ENCODE measurements at places on chromosomes 4 and X.
A peak's percentile ranks its signal among the peaks of the same experiment; 100 is the strongest.

DNA sequence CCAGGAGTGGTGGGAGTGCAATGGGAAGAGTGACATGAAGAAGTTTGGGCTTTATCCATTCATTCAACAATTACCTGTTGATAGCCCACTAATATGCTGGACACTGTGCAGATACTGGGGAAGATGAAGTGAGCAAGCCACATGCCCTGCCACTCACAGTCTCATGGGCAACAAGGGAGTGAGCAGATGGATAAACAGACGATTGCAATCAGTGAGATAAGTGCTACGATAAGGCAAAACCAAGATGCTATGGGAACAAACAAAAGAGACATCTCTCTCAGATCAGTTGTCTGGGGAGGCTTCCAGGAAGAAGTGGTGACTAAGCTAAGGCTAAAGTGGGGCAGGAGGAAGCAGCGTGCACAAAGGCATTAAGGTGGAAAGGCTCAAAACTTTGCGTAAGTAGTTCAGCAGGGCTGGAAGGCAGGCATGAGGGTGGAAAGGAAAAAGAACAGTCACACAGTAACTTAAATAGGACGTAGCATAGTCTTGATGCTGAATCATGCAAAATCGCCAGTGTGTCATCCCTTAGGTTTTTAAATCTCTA lies 31.7 kb downstream of the GAB3 start:
- no peak overlapping the region for H3K4me3 ChIP-seq
- no peaks in the 10 kb centered on the region for H3K27me3 ChIP-seq
- H3K4me1 ChIP-seq: peaks cover 29% of the 10 kb centered on the region
- no peaks in the 10 kb centered on the region for H3K36me3 ChIP-seq
- peak overlapping the region; percentile 70 for H3K27ac ChIP-seq

DNA sequence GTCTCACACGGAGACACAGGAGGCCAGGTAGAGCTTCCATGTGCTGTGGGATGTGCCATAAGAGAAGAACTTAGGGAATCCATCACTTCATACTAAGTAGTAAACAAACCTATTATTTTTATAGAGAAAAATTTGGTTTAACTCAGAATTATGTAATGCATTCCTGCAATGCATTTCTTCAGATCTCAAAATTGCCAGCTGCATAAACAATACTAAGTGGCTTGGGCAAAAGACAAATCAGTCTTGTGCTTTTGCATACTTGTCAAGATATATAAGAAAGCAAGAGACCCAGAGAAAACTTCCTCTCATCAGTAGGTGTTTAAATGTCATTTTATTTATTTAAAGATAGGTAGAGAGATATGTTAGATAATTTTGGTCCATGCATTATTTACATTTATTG lies 382.1 kb upstream of the CTSO start:
- H3K27ac ChIP-seq: no peak overlapping the region
- H3K4me3 ChIP-seq: no peak overlapping the region
- H3K36me3 ChIP-seq: no peaks in the 10 kb centered on the region
- no peaks in the 10 kb centered on the region for H3K4me1 ChIP-seq
- no peaks in the 10 kb centered on the region for H3K27me3 ChIP-seq

DNA sequence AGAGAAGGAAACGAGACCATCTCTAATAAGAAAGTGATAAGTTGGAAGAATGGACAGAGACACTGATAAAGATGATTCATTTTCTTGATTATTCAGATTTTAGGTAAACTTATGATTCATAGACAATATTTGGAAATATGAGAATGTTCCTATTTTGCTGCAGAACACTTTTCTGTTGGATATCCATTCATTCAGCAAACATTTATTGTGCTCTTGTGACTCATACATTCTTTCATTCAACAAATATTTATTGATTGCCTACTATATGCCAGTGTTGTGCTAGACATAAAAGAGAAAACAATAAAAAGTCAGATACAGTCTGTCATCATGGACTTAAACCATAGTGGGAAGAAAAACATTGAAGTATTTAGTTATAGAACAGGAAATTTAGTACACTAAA lies 1232.0 kb downstream of the STIM2 start:
- no peaks in the 10 kb centered on the region for H3K27me3 ChIP-seq
- no peak overlapping the region for H3K27ac ChIP-seq
- no peaks in the 10 kb centered on the region for H3K36me3 ChIP-seq
- H3K4me3 ChIP-seq: no peak overlapping the region
- no peaks in the 10 kb centered on the region for H3K4me1 ChIP-seq

- no peaks in the 10 kb centered on the region for H3K27me3 ChIP-seq
- no peaks in the 10 kb centered on the region for H3K36me3 ChIP-seq
- no peak overlapping the region for H3K27ac ChIP-seq
- no peak for DNase-seq
Observed at GRCh38 chr4:41696763-41697162, 51.8 kb downstream of the PHOX2B start.

- H3K36me3 ChIP-seq: no peaks in the 10 kb centered on the region
- H3K4me3 ChIP-seq: no peak overlapping the region
- H3K27me3 ChIP-seq: no peaks in the 10 kb centered on the region
- H3K27ac ChIP-seq: no peak overlapping the region
- DNase-seq: no peak
- H3K4me1 ChIP-seq: no peaks in the 10 kb centered on the region
Observed at GRCh38 chrX:128408842-128409241, 356.6 kb upstream of the ACTRT1 start.

DNA sequence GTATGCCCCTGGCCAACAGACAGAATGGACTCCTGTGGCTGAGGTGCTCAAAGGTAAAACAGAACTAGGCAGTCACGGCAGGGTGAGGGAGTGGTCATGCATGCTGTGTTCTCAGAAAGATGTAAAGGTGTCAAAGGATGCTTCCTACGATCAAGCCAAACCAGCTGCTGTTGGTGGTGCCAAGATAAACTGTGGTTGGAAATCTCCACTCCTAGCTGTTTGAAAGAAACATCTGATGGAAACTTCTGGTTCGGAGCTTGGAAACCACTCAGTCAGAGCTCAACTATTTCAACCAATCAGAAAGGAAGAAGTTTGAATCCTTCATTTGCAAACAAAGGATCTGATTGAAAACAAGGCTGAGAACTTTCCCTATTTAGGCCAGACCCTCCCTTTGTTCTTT lies 68.5 kb upstream of the DDX60 start:
- no peaks in the 10 kb centered on the region for H3K27me3 ChIP-seq
- no peaks in the 10 kb centered on the region for H3K4me1 ChIP-seq
- H3K27ac ChIP-seq: no peak overlapping the region
- DNase-seq: no peak
- H3K4me3 ChIP-seq: no peak overlapping the region

DNA sequence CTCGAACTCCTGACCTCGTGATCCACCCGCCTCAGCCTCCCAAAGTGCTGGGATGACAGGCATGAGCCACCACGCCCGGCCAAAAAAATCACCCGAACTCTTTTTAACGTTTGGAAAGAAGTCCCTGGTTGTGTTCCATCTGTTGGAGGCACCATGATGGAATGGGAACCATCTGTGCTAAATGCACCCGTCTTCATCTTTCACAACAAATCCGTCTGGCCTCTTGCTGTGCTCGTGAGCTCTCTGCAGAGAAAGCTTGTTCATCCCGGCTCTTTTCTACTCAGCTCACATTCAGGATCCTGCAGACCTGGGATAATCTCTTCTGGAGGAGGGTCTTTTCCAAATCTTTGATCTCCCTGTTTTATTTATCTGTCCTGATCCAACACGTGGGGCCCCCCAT lies 188.8 kb downstream of the CRLF2 start:
- no peaks in the 10 kb centered on the region for H3K4me1 ChIP-seq
- no peaks in the 10 kb centered on the region for H3K36me3 ChIP-seq
- H3K4me3 ChIP-seq: no peak overlapping the region
- H3K27ac ChIP-seq: no peak overlapping the region
- DNase-seq: no peak

DNA sequence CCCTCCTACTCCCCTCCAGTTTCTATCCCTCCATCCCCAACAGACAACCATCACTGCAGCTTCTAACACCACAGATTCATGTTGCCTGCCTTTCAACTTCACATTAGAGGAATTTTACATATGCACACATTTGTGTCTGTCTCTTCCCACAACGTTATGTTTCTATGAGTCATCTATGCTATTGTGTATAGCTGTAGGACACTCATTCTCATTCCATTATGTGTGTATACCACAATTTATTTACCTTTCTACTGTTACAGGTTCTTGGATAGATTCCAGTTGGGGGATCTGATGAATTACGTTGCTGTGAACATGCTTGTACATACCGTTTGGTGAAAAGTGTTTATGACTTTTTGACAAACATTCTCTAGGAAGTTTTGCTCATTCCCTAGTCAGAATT lies 58.8 kb upstream of the TRPC3 start:
- no peaks in the 10 kb centered on the region for H3K4me1 ChIP-seq
- H3K27me3 ChIP-seq: no peaks in the 10 kb centered on the region
- H3K27ac ChIP-seq: no peak overlapping the region
- H3K36me3 ChIP-seq: no peaks in the 10 kb centered on the region
- no peak for DNase-seq

GRCh38 chrX:154348114-154348531 lies 26.3 kb downstream of the FLNA start:
- H3K27ac ChIP-seq: peak overlapping the region; percentile 32
- H3K4me1 ChIP-seq: peaks cover 56% of the 10 kb centered on the region

DNA sequence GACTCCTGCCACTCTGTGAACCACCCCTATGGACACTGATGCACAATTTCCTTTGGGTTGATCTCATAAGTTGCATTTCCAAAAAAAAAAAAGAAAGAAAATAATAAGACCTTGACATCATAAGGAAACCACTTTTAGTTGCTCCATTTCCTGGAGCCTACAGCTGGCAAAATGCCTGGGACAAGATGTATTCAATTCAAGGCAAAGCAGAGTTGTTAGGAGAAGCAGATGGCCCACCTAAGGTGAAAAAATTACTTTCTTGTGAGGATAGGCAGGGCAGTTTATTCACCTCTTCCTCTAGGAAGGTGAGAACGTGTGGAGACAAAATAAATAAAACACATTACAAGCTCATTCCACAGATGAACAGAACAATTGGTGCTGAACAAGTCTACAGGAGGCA lies 14.1 kb upstream of the SCRG1 start:
- H3K27ac ChIP-seq: no peak overlapping the region
- no peaks in the 10 kb centered on the region for H3K36me3 ChIP-seq
- no peaks in the 10 kb centered on the region for H3K4me1 ChIP-seq
- no peaks in the 10 kb centered on the region for H3K27me3 ChIP-seq

DNA sequence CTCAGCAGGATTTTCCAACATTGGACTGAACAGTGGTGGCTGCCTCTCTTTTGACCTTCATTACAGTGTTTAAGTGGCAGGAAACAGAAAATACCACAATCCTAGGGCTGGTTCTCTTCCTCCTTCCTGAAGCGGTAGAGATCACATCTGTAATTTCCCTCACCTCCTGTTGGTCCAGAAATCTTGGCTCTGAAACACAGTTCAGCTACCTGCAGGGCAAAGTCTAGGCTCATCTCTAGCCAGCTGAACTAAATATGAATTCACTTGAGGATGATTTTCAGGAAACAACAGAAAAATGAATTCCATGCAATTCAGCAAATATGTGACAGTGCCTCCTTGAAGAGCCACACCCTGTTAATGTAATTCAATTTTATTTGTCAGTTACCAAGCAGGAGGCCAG lies 531.9 kb downstream of the INPP4B start:
- no peaks in the 10 kb centered on the region for H3K27me3 ChIP-seq
- H3K36me3 ChIP-seq: peaks cover 27% of the 10 kb centered on the region
- no peak for DNase-seq
- peaks cover 27% of the 10 kb centered on the region for H3K4me1 ChIP-seq

GRCh38 chrX:83508006-83508405 lies at the start of gene POU3F4:
Gene POU3F4 (plus strand): TSS chrX:83508290. CDS start chrX:83508325, 35 bp downstream.
- no peaks in the 10 kb centered on the region for H3K36me3 ChIP-seq
- H3K27me3 ChIP-seq: no peaks in the 10 kb centered on the region
- no peak within 1 kb of the TSS for H3K27ac ChIP-seq
- no peaks in the 10 kb centered on the region for H3K4me1 ChIP-seq
